ENCODE measurements at places on chromosomes 6 and 20.

DNA sequence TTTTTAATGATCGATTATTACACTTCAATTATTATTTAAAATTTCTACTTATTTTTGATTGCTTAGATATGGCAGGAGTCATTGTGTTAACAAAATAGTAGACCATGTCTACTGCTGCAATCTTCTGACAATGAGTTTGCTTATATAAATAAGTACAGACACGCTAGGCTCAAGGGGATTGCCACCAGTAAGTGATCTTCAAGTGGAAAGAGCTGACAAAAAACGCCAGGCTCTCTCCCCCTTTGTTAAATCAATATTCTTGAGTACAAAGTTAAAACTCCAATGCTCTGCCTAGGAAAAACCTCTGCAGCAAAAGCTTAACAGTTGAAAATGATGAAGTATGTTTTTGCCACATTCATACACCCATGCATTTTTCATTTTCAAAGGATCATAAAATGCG lies 738.1 kb downstream of the HDGFL1 start:
- DNase-seq = no peak

DNA sequence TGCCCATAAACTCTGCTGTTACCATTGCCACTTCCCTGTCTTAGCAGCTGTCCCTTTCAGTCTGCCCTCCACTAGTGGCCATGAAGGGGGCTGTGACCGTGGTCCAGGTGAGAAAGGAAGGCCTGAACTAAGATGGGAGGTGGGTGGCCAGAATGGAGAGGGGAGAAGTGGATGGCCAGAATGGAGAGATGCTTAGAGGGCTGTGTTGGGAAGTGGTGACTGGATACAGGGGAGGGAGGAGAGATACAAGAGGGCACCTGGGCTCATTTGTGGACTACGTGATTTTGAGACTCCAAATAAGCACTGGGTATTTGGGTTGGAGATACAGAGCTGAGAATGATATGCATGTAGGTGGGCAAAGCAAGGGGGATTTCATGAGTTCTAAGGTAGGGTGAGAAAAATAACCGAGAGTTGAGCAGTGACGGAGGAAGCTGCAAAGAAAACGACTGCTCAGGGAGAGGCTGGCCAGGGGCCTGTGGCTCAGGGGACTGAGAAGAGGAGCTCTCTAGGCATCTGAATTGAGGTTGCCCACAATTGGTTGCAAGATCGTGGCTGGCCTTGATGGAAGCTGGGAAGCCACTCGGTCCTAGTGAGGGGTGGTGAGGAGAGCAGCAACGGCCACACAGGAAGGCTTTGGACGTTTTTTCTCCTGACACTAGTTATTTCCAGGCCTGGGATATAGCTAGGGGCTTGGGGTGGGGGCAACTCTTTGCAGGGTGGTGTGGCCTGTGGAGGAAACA lies 36.9 kb downstream of the PANK2 start:
- no peak for DNase-seq

DNA sequence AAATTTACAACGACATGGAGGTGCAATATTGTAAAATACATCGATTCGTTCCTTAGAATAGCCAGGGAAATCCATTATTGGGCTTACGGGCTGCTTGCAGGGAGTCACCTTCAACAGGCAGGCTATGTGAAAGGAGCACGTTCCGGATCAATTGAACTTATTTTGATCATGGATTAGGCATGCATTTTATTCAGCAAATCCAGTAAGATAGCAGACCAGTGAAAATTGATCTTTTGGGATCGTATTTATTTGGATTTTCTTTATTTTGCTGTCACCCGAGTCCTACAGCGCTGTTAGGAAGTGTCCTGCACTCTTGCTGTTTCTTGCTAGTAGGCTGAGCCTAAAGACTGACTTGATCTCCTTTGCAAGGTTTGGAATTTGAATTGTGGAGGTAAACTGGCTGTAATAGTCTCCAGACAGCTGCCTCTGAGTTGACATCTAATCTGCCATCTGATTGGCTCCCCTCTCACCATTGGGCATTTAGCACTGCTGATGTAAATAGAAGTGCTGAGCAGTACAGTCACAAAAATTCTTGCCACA lies 3.0 kb downstream of the ARID1B start:
- no peak for DNase-seq

- DNase-seq = no peak
Measured at GRCh38 chr6:130116273-130116672, 97.9 kb downstream of the L3MBTL3 start.

DNA sequence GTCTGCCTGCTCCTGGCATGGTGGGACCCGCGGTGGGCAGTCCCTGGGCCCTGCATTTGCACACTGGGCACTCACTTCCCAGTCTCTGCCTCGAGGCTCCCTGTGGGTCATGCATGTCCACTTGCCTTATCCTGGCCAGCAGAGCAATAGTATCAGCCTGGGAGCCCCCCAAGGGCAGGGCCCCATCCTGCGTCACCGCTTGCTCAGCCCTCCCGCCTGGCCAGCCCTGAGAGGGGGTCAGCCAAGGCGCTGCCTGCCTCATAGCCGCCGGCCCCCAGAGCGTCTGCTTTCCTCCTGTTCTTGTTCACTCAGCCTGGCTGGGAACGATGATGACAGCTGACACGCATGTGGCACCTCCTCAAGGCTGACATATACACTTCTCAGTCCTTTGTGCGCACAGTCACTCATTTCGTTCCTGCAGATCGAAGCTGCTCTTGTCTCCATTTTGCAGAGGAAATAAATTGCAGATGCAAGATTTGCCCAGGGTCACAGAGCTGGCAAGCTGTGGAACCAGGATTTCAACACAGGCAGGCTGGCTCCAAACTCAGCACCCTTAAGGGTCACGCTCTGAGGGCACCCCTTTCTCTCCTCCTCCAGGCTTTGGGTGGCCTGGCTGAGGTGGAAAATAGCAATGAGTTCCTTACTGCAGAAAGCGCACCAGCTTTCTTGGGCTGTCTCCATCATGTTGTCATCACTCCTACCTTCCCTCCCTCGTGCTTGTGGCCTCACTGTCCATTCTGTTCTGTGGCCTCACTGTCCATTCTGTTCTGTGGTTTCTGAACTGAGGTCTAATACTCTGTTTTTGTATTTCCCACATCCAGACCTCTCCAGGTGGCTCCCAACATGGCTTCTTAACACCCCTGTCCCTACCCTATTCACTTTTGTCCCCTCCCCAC lies 17.2 kb downstream of the KCNK17 start:
- no peak for DNase-seq

- no peak for DNase-seq
Measured at GRCh38 chr6:106316375-106316766, 9.2 kb downstream of the ATG5 start.

- no peak for DNase-seq
Measured at GRCh38 chr6:166166314-166167257, 1.1 kb downstream of the TBXT start.

- no peak for DNase-seq
Measured at GRCh38 chr6:36609582-36609981, 15.4 kb downstream of the SRSF3 start.

GRCh38 chr20:38270869-38271605 lies 10.5 kb upstream of the KIAA1755 start:
- DNase-seq = no peak

- DNase-seq = peak; percentile 18
Measured at GRCh38 chr6:73523434-73524123, 2.7 kb upstream of the EEF1A1 start.

- no peak for DNase-seq
Measured at GRCh38 chr6:40164345-40164755, 230.1 kb upstream of the MOCS1 start.

DNA sequence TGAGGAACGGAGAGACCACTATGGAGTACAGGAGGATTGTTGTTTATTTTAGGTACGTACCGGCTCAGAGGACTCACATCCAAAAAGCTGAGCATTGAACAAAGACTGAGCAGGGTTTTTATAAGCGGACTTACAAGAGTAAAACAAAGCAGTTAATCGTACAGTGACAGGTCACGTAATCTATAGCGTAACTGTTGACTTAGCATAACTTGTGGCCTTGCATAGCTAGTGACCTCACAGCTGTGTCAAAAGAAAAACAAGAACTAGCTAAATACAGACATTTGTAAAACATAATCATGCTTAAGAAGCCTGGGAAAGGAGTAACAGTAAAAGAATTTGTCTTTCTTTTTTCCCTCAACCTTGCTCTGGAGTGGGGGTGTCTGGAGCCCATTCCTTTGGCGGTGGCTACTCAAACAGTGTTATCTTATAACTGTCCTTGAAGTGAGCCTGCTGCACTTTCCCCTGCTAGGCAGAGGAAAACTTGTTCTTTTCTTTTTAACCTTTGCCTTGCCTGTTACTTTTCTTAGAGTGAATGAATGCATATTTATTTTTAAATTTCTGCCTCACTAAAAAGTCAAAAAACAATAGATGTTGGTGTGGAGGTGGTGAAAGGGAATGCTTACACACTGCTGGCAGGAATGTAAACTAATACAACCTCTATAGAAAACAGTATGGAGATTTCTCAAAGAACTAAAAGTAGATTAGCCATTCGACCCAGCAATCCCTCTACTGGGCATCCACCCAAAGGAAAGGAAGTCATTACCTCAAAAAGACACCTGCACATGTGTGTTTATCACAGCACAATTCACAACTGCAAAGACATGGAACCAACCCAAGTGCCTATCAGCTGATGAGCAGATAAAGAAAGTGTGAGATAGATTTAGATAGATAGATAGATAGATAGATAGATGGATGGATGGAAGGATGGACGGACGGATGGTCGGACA lies 109.0 kb downstream of the TAF4 start:
- no peak for DNase-seq

- DNase-seq = no peak
Measured at GRCh38 chr20:57478176-57478575, 46.8 kb downstream of the CTCFL start.

DNA sequence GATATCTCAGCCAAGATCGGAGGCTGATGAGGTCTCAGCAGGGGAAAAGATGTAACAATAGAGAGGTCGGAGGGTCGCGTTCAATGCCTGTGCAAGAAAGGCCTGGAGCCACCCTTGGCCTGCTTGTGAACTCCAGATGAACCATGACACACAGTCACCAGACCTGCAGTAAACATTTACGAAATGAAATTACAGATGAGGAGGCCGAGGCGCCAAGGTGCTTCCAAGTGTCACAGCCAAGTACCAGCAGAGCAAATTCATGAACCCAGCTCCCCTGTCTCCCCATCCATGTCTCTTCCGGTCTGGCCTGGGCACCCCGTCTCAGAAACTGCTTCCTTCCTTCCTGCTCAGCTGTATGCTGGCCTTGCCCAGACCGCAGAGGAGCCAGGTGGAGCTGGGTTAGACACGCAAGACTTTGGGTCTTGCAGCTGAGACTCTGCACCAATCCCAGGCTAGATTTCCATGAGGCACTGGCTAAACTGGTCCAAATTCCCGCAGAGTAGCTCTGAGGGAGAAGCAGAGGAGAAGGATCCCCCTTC lies 48.1 kb downstream of the CHMP4B start:
- DNase-seq = no peak

GRCh38 chr6:162053084-162053483 lies 674.5 kb downstream of the PRKN start:
- DNase-seq = no peak

DNA sequence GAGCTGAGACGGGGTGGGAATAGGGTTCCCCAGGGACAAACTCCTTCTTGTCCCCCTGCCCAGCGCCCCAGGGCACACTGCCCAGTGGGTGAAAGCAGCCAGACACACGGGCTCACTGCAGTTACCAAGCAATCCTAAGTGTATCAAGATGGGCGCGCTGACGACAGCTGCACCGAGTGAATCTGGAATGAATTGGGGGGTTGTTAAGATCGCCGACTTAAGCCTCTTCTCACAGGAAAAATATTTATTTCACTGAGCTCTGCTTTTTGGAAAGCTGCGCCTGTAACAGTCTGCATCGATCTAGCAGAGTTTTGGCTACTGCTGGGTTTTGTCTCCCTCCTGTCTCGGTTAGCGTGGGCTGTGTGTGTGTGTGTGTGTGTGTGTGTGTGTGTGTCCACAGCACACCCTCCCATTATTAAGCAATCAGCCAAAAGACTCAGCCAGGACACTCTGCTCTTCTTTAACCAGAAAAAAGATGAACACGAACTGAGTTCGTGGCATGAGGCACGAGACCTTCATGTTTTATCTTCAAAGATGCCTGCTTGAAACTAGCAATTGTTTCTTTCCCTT lies 35.9 kb downstream of the RIPOR3 start:
- no peak for DNase-seq

- DNase-seq = no peak
Measured at GRCh38 chr20:58713801-58714339, 21.3 kb downstream of the NPEPL1 start.

DNA sequence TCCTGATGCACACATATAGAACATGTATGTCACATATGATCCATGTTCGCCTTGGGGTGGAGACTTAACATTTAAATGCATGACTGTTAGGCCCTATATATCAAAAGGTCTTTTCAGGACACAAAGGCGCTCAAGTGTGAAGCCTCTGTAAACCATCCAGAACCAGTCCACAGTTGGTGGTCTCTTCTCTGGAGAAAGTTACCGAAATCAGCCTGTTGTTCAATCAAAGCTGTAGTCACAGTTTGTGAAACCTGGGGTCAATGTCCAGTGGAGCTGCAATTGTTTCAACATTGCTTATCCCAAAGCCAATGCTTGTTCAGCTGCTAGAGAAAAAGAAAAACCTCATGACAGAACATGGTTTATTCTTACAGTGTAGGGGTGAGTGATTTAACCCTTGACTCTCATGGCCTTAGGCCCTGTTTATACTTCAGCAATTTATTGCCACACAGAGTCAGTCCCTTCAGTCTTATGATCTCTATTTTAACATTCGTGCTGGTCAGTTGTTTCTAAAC lies 193.6 kb upstream of the CST7 start:
- DNase-seq = no peak

DNA sequence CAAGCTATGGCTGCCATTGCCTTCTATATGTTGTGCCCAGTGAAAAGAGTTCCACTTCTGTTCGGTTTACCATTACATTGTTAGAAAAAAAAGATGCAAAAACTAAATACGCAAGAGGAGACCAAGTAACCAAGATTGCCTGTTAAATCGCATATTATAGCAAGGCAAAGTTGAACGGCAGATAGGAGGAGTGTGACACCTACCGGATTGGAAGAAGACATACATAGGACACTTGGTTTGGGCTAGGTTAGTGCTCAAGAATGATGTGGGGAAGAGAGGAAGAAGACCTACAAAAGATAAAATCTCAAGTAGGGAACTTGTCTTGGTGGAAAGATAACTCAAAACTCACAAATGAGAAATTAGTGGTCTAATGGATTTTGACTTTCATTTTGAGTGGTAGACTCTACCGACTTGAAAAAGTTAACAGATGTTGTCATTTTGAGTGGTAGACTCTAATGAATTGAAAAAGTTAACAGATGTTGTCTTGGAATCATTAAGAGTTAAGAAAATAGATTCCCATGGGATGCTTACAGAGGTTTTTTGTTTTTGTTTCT lies 95.5 kb downstream of the F13A1 start:
- DNase-seq = no peak
